Large intestine (tissue), 12 donors: ENCODE measurements at places on chromosomes 1 and 21. TPM values are rescaled to one million over a fixed set of nuclear protein-coding genes. Genes with fewer than 3 reads are reported as not detected.

GRCh38 chr1:194478731-194479130 lies 1292.3 kb upstream of the B3GALT2 start:
- DNase-seq: no peak

- DNase-seq: no peak
These were observed 54.6 kb upstream of the SAMSN1 start for GRCh38 chr21:14600569-14601297.

DNA sequence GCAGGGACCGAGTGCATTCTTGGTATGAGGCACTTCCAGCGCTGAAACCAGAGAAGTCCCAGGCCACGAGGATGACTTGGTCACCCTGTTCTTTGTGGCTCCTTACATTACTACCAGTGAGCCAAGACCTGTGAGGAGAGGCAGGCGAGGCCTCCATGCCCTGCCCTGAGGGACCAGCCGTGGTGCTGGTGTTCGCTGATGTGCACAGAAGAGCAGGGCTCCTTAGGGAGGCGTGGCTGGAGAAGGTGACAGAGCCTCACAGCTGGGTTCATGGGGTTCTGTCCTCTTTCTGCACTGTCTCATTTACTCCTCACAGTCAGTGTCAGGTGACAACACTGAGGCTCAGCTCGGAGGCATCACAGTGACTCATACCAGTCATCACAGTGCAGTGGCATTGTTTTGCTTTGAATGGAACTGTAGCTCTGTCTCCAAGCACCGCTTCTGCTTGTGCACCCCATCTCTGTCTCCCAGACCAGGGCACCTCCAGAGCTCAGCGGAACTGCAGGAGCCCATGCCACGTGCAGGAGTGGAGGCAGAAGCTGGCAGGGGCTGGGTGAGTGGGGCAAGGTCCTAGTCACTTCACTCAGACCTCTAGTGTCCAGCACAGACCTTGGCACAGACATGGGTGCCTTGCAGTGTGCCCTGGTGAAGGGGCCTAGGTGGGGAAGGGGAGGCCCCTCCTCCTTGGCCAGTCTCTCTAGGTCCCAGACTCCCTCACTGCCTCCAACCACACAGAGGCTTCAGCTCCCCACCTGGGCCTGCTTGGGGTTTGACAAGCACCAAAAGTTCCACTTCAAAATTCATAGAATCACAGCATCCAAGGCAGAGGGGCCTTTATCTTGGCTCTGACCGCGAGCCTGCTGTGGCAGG lies 310.9 kb downstream of the MATN1 start:
- DNase-seq: no peak

The TMCC2 gene
- polyA plus RNA-seq: 6.2 TPM

DNA sequence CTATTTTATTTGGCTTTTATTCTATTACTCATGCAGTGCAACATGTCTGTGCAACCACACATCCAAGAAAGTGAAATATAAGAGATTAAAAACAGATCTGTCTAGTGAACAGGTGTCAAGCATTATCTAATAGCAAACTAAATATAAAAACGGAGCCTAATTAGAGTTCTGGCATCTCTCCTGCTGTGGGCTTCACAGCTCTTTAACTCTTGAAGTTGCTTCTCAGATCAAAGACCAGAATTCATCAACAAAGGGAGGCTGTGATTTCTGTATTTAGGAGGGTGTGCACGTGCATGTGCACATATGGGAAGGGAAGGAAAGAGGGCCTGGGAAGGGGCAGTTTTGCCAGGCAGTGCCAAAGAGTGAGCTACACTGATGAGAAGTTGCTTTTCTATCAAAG lies 81.0 kb downstream of the MIS18A start:
- DNase-seq: no peak

GRCh38 chr1:157523774-157524493 lies 28.4 kb downstream of the FCRL5 start:
- DNase-seq: no peak

DNA sequence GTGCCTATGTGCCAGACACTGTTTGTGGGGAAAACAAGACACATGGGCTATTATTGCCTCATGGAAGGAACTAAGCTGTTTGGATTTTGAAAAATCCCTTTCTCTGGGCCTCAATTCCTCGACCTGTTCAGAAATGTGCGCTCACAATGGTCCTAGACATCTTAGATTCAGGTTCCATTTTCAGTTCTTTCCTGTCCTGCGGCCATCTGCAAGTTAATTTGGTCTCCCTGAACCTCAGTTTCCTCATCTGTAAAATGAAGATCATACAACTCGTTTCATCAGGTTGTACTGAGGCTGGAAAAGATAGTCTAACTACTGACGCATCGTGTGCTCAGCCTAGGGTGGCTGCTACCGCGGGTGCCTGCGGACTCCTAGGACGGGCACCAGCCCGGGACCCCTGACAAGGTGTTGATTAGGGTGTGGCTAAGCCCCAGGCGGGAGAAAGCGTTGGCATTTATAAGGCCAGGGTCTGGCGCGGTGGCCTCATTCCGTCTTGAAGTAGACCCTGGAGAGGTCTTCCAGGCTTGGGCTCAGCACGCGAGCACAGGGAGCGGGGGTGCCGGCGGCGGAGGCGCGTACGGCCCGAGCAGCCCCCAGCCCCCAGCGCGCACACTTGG lies 493 bp upstream of the ELOA start:
- no peak for DNase-seq

GRCh38 chr1:199272628-199273086 lies 633.8 kb downstream of the PTPRC start:
- DNase-seq: no peak

DNA sequence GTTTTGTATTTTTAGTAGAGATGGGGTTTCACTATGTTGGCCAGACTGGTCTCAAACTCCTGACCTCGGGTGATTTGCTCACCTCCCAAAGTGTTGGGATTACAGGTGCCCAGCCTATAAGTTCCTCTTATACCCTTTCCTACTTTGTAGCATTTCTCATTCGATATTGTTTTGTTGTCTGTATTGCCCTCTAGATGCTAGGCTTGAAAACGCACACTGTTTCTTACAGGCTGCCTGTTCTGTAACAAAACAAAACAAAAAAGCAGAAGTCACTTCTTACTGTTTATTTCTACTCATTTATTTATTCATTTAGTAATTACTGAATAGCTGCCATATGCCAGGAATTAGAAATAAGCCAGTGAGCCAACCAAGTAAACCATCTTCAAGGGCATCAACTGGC lies 136.9 kb upstream of the BMP8A start:
- no peak for DNase-seq
